ENCODE measurements at places on chromosomes 1 and 21.

- DNase-seq: no peak
These were observed 51.7 kb downstream of the PCNT start for GRCh38 chr21:46375560-46376230.

- DNase-seq: no peak
These were observed 24.8 kb downstream of the GABPA start for GRCh38 chr21:25759573-25759972.

GRCh38 chr1:55039342-55040082 is at the start of gene PCSK9:
Gene PCSK9 (plus strand): TSS chr1:55039548. CDS start chr1:55039838, 290 bp downstream.
- DNase-seq: peak; percentile 48

- DNase-seq: no peak
These were observed 29.1 kb downstream of the NTPCR start for GRCh38 chr1:232979558-232979957.

- DNase-seq: no peak
These were observed 5.3 kb upstream of the MOB3C start for GRCh38 chr1:46621930-46622329.

GRCh38 chr1:62045574-62045973 is 149.1 kb upstream of the L1TD1 start:
- DNase-seq: no peak

DNA sequence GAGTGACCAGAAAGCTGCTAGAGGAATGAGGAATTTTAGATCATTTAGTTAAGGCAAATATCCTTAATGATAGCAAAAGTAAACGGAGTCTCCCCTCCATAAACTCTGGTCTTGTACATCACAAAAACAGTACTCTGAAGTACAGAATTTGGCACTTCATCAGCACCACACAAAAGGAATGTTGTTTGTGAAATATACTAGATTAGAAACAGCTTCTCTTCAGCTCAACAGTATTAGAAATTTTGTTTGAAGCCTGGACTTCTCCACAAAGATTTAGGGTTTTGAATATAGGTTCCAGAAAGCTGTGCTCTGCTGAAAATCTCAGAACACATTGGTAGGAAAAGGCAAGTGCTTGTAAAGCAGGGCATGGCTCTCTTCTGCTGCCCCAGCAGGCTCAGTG is 135.1 kb upstream of the PTGFR start:
- DNase-seq: no peak

DNA sequence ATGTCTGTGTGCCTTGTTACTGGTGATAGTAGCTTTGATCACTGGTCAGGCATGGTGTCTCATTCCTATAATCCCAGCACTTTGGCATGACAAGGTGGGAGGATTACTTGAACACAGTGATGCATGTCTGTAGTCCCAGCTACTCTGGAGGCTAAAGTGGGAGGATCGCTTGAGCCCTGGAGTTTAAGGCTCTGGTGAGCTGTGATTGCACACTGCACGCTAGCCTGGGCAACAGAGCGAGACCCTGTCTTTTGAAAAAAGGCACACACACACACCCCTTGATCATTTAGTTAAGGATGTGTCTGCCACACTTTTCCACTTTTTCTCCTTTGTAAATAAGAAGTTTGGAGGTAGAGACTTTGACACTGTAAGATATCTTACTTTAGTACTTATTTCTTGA is 15.1 kb downstream of the MIGA1 start:
- no peak for DNase-seq

GRCh38 chr1:156075162-156075561 is 7.1 kb downstream of the MEX3A start:
- DNase-seq: no peak

- no peak for DNase-seq
These were observed 35.7 kb upstream of the PWP2 start for GRCh38 chr21:44071359-44072104.

GRCh38 chr21:35342440-35342839 is 293.3 kb upstream of the RUNX1 start:
- DNase-seq: no peak

DNA sequence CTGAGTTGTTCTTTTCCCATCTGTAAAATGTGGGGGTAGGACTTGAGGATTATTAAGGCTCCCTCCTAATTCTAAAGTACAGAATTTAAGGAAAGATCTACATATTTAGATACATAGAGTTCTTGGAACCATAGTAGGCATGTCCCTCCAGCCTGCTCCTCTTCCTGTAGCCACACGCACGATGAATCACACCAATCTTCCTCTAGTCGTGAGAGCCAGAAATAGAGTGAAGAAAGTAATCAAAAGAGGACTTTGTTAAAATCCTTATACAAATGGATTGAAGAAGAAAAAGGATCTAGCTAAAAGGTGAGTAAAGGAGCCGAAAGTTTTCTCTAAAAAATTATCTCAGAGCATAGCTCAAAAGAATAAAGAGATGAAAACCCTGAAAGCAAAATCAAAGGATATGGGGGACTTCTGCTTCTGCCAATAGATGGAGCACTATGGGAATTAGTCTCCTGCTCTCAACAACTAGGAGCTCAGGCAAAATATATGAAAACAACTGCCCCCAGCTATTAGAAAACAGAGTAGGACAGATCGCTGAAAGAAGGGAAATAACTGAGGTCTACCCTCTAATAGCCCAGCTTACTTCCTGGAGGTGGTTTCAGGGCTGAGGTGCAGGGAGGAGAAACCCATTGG is 8.5 kb downstream of the C1orf141 start:
- DNase-seq: no peak

DNA sequence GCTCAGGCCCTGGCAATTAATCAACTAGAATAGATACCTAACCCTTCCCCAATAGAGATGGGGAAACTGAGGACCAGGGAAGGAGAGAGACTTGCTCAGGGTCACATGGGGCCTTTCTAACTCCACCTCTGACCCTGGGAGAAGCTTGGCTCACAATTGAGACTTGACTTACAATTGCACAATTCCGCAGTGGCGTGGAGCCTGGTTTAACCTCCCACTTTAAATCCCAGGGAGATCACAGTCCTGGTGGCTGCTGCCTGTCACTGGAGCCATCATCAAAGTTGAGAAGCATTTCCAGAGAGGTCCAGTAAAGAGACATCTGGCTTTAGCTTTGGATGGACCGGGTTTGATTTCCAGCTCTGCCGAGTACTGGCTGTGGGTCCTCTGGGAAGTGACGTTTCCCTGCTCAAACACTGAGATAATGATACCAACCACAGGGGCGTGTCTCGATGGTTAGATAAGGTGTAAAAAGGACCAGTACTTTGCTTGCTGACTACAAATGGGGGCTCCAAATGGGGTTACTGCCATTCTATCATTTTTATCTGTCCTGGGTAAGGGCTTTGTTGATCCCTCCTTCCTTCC is 39.3 kb downstream of the TRIM62 start:
- DNase-seq: no peak

DNA sequence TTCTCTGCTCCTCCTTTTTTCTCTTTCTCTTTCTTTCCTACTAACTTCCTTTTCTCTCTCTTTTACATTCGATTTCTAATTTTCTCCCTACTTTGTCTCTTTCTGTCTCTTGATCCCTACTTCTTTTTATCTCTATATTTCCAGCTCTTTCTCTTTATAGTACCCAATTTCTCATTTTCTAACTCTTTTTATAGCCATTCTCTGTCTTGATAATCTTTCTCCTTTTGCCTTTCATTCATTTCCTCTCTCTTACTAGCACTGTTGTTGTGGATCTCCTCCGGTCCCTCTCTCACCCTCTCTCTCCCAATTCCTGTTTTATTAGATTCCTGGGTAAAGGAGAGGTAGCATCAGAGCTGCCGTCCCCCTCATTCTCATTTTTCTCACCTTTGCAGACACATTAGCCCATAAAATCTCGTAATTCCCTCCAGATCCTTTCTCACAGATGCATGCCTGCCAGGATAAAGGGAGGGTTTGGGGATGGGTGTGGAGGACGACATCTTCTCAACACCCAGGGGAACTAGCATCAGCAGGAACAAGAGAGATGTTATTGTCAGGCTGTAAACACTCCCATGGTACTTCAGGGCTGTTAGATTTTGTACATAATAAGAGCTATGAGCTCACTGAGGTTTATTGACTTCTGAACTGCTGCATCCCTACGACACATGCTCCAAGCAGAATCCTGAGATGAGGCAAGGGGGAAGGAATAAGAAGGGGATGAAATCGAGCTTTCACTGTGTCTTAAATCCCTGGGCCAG is 159.0 kb upstream of the GALNT2 start:
- no peak for DNase-seq

DNA sequence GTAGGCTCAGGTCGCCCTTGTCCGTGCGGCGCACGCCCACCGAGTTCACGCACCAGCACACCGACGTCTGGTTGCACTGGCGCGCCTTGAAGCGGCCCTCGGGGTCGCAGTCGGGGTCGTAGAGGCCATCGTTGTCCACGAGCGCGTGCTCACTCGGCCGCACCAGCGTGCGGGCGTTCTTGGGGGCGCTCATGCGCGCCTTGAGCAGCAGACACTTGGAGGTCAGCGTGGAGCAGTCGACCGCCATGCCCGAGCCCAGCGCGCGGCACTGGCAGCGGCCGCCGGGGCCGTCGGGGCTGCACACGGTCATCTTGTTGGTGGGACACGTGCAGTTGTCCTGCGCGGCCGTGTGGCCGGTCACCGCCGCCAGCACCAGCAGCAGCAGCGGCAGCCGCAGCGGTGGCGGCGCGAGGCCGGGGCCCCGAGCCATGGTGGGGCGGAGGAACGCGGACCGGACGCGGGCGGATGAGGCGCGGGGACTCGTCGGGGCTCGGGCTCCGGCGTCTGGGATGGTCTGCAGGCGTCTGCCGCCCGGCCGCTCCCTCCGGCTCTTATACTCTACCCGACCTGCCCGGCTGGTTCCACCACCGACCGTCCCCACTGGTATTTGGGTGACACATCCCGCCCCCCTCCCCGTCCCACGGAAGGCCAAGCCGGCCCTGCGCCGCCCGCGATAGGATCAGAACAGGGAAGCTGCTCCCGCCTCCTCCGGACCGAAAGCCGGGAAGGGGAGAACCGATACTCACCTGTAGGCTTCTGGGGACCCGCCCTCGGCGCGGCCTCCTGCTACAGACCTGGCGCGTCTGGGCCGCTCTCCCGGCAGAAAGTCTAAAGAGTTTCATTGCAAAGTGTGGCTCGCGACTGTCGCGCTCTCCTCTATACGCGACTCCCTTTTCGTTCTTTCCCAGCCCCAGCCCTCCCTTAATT is at the start of gene TACSTD2:
Gene TACSTD2 (minus strand): TSS at position 526 of the 927 bp plus-strand sequence. CDS start 96 bp downstream, at position 430.
- DNase-seq: peak; percentile 19

- no peak for DNase-seq
These were observed 17.4 kb downstream of the DYNLT5 start for GRCh38 chr1:66769512-66770229.

- no peak for DNase-seq
These were observed 49.8 kb upstream of the KCNE1 start for GRCh38 chr21:34561806-34562205.

DNA sequence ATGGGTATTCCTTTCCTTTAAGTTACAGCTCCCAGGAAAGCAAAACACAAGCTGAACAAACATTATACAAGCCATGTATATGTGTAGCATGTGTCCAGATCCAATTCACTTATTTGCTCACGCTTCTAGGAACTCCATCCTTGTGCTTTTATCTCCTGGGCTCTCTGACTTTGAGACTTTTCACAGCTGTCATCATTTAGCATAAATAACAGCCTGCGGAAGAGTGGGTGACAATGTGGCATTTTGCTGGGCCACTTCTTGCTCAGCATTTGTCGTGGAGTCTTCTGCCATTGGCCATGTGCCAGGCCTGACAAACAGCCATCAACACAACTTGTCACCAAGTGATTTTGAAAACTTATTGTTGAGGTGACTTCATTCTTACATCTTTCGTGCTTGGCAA is 164.3 kb downstream of the KIF26B start:
- DNase-seq: no peak

DNA sequence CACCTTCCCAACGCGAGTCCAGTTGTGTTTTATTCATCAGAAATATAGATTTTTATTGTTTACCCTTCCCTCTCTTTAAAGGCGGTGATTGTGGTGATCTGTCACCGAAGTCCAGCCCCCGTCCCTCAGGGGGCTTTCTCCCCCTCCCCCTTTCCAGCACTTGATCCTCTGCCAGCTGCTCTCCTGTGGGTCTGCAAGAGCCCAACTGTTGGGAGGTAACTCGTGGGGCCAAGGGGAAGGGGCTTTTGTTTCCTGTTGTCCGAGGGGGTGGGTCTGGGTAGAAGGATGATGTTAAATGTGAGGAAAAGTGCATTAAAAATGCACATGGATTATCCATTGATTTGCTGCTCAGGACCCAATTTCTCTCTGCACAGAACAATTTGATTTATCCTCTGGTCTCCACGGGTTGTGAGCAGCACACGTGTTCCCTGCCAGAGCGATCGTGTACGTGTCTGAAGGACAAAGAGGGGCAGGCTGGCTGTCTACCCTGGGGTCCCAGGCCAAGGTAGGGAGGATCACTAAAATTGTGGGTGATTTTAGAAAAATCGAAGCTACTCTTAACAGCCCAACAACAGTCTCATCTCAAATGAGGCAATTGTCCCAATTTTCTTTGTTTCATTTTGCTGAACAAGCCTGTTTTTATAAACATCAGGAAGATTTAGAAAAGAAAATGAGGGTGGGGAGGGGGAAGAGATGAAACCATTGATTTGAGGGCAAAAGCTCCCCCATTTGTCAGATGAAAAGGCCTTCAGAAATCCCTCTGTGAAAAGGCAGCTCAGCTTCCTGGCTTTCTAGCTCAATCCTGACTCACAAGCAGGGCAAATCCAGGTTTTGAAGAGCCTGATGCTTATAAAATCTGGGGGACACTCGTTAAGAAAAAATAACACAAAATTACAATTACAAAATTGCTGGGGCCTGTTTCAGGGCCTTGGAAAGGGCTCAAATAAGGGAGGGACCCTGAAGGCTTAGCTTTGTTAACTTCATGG is 176.2 kb downstream of the RHOU start:
- no peak for DNase-seq

DNA sequence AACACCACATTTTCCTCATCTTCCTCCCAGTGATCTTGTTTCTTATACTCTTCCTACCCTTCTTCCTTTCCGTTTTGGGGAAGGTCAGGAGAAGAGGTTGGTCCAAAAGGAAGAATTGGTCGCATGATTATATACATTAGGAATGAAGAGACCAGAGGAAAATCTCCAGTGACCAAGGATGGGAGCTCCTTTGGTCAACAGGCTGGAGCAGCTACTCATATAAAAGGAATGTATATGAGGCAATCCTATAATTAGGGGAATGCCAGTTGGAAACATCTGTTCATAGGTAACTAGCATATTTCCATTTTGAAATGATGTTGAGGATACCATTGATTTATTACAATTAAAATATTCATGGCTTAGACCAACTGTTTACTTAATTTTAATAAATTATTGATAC is 114.5 kb downstream of the LRRC40 start:
- DNase-seq: peak; percentile 16

- DNase-seq: no peak
These were observed 3.8 kb downstream of the LIN9 start for GRCh38 chr1:226305184-226305583.

GRCh38 chr1:92774407-92774806 is 10.5 kb downstream of the EVI5 start:
- DNase-seq: no peak

- DNase-seq: peak; percentile 92
These were observed 35.1 kb downstream of the PTPRF start for GRCh38 chr1:43565600-43566360.
